ENCODE measurements at places on chromosomes 11 and 22. TPM values are rescaled to one million over a fixed set of nuclear protein-coding genes. Genes with fewer than 3 reads are reported as not detected.

DNA sequence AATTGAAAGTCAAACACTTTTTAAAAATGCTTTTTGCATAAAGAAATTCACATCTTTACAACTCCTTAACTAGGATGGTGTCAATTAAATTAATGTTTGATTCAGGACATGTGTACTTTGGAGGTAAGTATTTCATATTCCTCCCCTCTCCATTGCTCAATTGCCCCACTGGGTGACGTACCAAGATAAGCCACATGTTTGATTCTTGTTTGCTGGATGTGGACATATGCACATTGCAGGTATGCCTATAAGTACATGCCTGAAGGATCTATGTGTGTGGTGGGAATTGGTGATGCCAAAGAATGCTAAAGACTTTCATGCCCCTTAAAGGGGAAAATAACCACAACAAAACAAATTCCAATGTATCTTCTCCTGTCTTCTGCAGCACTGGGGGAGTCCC lies 5.8 kb downstream of the CD44 start:
- peak; percentile 24 for DNase-seq

DNA sequence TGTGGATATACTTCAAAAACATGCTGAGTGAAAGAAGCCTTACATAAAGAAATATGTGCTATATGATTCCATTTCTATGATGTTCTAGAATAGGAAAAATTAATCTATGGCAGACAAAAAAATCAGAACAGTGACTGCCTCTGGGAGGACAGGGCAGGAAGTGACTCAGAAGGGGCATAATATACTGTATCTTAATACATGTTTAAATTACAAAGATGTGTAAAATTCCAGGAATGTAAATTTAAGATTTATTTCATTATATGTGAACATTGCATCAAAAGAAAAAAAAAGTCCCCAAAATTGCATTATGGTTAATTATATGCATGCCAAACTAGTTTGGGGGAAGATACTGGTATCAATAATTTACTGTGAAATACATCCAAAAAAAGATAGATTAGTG lies 32.2 kb downstream of the SBF2 start:
- peak; percentile 2 for DNase-seq

The CARD18 gene
- not detected for total RNA-seq

The LRRN4CL gene
- total RNA-seq = 6.2 TPM
